T-helper 17 cell (primary cell): ENCODE measurements at places on chromosomes 3 and 15. TPM values are rescaled to one million over a fixed set of nuclear protein-coding genes. Genes with fewer than 3 reads are reported as not detected.

DNA sequence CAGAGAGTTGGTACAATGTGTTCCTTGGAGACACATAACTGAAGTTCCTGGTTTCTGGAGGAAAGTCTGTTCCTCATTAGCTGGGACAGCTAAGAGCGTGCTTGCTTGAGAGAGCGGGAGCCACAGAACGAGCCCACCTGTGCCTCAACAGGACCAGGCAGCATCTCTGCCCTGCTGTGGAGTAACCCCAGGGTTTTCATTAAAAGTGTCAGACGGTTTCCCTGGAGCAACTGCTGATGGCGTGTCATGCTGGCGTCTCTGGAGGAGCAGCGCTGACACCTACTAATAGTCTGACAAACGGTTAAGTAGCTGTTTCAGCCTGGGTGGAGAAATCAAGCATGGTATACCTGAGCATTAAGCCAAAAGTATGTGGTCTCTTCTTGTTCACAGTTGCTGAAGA, 150.0 kb downstream of the MCTP2 start:
- peaks cover 8% of the 10 kb centered on the region for H3K36me3 ChIP-seq
- H3K4me3 ChIP-seq: no peak overlapping the region
- H3K27ac ChIP-seq: no peak overlapping the region
- DNase-seq: no peak

DNA sequence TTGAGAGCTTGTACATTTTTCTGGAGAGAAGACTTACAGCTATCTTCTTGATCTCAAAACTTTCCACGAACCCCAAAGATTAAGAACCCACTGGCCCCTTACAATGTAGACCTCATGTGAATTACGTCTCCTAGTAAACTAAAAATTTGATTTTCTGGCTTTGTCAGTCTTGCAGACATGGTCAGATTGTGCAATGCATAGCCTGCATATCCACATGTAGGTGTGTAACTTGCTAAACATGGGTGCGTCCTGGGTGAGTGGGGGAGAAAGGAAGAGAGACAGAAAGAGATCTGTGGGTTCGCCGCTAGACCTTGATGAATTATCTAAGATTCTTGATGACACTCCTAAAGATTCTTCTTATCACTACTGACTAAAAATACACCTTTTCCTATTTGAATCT, 561.2 kb upstream of the MDFIC2 start:
- no peak overlapping the region for H3K4me3 ChIP-seq
- no peaks in the 10 kb centered on the region for H3K36me3 ChIP-seq
- no peak for DNase-seq

GRCh38 chr3:25420885-25421284, 7.2 kb upstream of the RARB start:
- H3K4me3 ChIP-seq: no peak overlapping the region
- no peak for DNase-seq
- no peaks in the 10 kb centered on the region for H3K36me3 ChIP-seq
- H3K27me3 ChIP-seq: peaks cover 27% of the 10 kb centered on the region

Gene MUC20
- total RNA-seq: 13.2 TPM

DNA sequence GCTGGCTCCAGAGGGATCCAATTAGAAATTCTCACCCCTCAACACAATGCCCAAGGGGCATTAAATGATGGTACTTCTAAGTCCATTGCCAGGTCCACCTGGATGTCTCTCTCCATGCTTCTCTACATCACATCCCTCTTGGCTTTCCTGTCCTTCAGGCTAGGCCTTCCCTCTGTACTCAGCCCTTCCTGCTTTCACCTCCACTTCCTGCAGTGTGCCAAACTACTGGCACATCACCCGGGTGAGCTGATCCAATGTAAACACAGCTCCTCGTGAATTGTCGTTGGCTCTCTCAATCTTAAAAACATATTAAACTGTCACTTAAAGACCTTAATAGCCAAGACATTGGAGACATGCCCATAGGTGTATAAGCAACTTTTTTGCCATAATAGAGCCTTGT, 4.0 kb downstream of the LMCD1 start:
- H3K27ac ChIP-seq: no peak overlapping the region
- DNase-seq: no peak
- H3K36me3 ChIP-seq: no peaks in the 10 kb centered on the region
- no peak overlapping the region for H3K4me3 ChIP-seq
- peaks cover 10% of the 10 kb centered on the region for H3K4me1 ChIP-seq

- no peaks in the 10 kb centered on the region for H3K27me3 ChIP-seq
- H3K36me3 ChIP-seq: peaks cover 3% of the 10 kb centered on the region
- H3K27ac ChIP-seq: no peak overlapping the region
- DNase-seq: no peak
- H3K4me3 ChIP-seq: no peak overlapping the region
These were observed 56.1 kb upstream of the PLXNA1 start for GRCh38 chr3:126926684-126927400.

- DNase-seq: no peak
- no peaks in the 10 kb centered on the region for H3K36me3 ChIP-seq
These were observed 818.2 kb upstream of the LMCD1 start for GRCh38 chr3:7683426-7683825.

- no peaks in the 10 kb centered on the region for H3K4me1 ChIP-seq
- H3K27ac ChIP-seq: no peak overlapping the region
- DNase-seq: no peak
- H3K27me3 ChIP-seq: peaks cover 5% of the 10 kb centered on the region
- no peaks in the 10 kb centered on the region for H3K36me3 ChIP-seq
- H3K4me3 ChIP-seq: no peak overlapping the region
These were observed 171.4 kb downstream of the NSUN3 start for GRCh38 chr3:94234177-94234788.

Gene SKOR1
- total RNA-seq: 2.7 TPM

Gene SAMMSON
- not detected for total RNA-seq

Gene IQCH
- 1.2 TPM for total RNA-seq

DNA sequence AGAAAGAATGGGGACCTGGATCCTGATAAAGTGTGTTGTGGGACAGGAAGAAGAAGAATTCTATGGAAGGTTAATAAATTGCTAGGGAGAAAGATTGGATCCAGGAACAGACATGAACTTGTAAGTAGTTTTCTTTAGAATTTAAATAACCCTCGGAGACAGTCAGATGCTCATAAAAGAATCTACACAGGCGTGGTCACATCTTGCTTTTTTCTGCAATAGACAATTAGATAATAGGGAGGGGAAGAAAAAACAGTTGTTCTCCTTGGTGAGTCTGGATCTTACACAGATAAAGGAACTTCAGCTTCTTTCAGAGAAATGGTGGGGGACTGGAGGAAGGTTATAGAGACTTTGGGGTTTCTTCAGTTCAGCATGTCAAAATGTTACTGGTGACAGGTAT, 232.6 kb downstream of the ALCAM start:
- H3K27me3 ChIP-seq: no peaks in the 10 kb centered on the region
- no peaks in the 10 kb centered on the region for H3K36me3 ChIP-seq
- H3K4me3 ChIP-seq: no peak overlapping the region
- DNase-seq: no peak

Gene MINAR1
- 0.40 TPM for total RNA-seq

- no peak overlapping the region for H3K27ac ChIP-seq
- no peak overlapping the region for H3K4me3 ChIP-seq
- H3K27me3 ChIP-seq: no peaks in the 10 kb centered on the region
These were observed 57.3 kb upstream of the GRM7 start for GRCh38 chr3:6803619-6804018.

DNA sequence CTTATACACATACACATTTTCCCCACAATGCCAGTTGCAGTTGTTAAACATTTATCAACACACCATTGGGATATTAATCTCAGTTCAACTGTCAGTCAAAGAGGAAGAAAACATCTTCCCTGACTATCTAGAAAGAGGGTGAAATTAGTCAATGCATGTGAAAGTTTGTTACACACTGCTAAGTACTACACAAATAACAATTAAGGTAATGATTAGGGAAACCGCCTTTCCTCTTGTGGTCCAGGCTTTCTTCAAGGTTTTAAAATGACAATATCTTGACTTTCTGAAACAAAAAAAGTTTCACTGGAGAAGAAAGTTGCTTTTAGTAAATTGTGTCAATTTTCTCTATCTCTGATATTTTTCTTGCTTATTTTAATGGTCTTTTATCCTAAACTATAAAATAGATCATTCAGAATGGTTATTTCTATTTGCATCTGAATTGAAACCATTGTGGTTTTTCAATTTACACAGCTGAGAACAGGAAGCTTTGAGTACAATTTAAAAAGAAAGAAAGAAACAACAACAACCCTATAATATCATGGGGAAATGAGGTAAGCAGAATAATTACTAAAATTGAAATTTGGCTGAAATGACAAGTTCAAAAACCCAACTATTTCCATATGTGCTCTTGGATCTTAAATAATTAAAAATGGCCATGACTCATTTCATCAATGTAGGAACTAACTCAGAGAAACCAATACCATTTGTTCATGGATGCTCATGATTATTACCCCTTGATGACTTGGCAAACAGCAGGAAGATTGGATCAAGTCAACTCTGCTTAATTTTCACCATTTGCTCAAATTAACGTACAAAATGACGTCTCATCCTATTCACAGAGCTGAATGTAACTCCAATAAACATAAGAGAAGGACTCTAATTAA, 31.7 kb downstream of the GPR149 start:
- no peaks in the 10 kb centered on the region for H3K4me1 ChIP-seq
- no peaks in the 10 kb centered on the region for H3K36me3 ChIP-seq
- H3K27me3 ChIP-seq: peaks cover 10% of the 10 kb centered on the region
- no peak overlapping the region for H3K27ac ChIP-seq
- no peak overlapping the region for H3K4me3 ChIP-seq
- DNase-seq: no peak

- H3K27ac ChIP-seq: peak overlapping the region; percentile 57
- H3K27me3 ChIP-seq: no peaks in the 10 kb centered on the region
- peaks cover 11% of the 10 kb centered on the region for H3K36me3 ChIP-seq
- no peak overlapping the region for H3K4me3 ChIP-seq
- no peak for DNase-seq
- H3K4me1 ChIP-seq: peaks cover 22% of the 10 kb centered on the region
These were observed 129.4 kb downstream of the DNAJB8 start for GRCh38 chr3:128337305-128337704.

Gene TIMP4
- not detected for total RNA-seq

Gene PSTPIP1
- 129 TPM for total RNA-seq

DNA sequence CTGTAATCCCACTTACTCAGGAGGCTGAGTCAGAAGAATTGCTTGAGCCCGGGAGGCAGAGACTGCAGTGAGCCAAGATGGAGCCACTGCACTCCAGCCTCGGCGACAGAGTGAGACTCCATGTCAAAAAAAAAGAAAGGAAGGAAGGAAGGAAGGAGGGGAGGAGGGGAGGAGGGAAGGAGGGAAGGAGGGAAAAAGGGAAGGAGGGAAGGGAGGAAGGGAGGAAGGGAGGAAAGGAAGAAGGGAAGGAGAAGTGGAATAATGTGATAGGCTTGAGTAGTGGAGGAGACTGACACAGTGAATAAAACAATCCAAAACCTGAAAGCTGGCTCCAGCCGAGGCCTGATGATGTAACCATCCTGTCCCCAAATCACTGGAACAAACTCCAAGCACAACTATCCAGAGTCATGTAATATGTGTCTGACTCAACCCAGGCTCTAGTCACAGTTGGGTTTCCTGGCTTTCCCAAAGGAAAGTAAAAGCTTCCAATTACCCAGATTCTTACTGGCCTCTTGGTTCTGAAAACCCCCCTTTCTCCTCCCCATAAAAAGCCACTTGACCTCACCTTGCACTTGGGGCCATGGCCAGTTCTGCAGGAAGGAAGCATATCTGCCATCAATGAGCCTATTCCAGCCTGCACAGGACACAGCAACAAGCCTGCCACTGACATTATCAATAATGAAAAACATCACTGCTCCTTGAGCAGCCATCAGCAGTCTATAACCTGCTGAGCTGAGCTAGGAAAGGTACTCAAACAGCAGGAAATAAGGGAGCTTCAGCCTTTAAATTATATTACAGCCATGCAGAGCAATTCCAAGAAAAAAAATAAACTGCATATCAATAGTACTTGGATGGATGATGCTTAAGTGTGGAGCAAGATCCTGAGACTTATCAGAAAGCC, 48.3 kb downstream of the MB21D2 start:
- peak overlapping the region; percentile 53 for H3K27ac ChIP-seq
- H3K4me3 ChIP-seq: peak overlapping the region; percentile 34
- H3K36me3 ChIP-seq: no peaks in the 10 kb centered on the region
- DNase-seq: no peak
- no peaks in the 10 kb centered on the region for H3K27me3 ChIP-seq

Gene MRPL46
- total RNA-seq: 12.5 TPM

- H3K27ac ChIP-seq: no peak overlapping the region
- no peaks in the 10 kb centered on the region for H3K36me3 ChIP-seq
- no peak for DNase-seq
- peaks cover 24% of the 10 kb centered on the region for H3K4me1 ChIP-seq
These were observed 277.8 kb downstream of the RAP2B start for GRCh38 chr3:153439780-153440179.

Gene ACTRT3
- total RNA-seq: not detected

DNA sequence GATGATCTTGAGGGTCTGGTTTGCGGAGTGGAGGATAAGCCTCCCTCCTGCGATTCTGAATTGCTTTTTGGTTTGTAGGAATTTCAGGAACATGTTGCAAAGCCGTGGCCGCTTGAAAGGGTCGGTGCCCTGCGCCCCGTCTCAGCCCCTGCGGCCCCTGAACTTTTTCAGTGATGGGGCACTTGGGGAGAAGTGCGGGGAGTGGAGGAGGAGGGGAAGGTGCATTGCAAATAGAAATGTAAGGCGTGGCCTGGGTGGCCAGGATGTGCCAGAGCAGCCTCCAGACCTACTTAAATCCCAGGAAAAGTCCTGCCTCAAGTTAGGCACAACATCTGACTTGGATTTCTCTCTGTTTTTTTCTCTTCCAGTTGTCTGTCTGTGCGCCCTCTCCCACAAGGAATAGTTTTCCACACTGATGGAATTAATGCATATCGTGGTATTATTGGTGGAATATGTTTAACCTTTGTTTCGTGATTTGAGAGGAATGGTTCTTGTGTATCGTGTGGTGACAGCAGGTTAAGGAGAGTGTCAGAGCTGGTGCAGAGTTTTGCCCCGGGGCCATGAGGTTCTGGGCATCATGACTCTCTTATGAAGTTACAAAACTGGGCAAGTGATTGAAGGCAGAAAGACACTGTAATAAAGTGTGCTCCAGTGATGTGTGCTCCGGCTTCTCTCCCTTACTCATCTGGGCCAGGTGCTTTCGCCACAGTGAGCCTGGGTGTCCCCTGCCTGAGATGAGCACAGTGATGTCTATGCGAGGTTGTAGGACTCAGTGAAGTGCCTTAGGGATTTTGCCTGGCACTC, 153.8 kb downstream of the PGPEP1L start:
- no peak for DNase-seq
- H3K27ac ChIP-seq: peak overlapping the region; percentile 98
- H3K4me1 ChIP-seq: peaks cover 33% of the 10 kb centered on the region
- no peaks in the 10 kb centered on the region for H3K36me3 ChIP-seq
- peak overlapping the region; percentile 96 for H3K4me3 ChIP-seq

Gene SLC7A14
- total RNA-seq: not detected

DNA sequence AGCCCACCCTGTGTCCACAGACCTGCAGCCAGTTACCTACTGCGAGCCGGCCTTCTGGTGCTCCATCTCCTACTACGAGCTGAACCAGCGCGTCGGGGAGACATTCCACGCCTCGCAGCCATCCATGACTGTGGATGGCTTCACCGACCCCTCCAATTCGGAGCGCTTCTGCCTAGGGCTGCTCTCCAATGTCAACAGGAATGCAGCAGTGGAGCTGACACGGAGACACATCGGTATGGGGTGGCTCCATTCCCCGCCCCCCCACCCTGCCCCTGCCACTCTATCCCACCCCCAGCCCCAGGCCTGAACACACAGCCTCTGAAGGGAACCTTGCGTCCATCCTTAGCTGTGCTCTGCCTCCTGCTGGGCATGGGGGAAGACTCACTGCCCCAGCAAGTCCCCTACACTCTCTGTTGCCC, 73.2 kb downstream of the AAGAB start:
- no peak overlapping the region for H3K4me3 ChIP-seq
- H3K27ac ChIP-seq: no peak overlapping the region
- peaks cover 32% of the 10 kb centered on the region for H3K4me1 ChIP-seq
- H3K27me3 ChIP-seq: no peaks in the 10 kb centered on the region
- DNase-seq: no peak
- peaks cover 9% of the 10 kb centered on the region for H3K36me3 ChIP-seq

Gene RHOV
- total RNA-seq: not detected
